ENCODE measurements at places on chromosomes 5 and 9.

- DNase-seq = peak; percentile 17
Measured at GRCh38 chr9:91103931-91104330, 257.8 kb downstream of the AUH start.

DNA sequence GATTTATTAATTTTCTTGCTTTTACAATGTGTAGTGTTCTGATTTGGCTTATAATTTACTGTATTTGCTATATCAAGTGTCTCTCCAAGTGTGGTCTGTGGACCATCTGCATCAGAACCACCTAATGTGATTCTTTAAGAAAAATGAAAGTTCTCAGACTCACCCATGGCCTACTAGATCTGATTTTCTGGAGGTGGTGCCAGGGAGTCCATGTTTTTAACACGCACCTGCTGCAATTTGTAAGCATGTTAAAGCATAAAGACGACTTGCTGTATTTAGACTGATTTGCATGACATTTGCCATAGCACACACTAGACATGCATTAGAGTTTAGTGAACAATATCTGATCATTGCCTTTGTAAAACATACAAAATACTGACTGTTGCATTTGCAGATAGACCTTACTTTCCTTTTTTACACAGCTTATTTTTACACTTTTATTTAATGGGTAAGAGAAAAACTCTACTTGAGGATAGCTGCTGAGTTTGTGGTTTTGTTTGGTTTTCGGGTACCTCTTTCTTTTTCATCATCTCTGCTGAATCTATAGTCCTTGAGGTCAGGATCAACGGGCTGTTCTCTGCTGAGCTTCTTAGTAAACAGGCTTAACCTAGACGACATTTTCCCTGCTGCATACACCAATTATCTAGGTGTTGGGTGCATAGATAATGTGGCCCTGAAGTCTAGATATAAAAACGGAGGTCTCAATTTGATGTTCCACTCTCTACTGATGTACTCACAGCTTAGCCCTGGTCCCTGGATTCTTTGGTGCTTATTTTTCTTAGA, 138.0 kb upstream of the ZNF366 start:
- DNase-seq = no peak

- DNase-seq = no peak
Measured at GRCh38 chr9:81626511-81626910, 62.8 kb downstream of the TLE1 start.

DNA sequence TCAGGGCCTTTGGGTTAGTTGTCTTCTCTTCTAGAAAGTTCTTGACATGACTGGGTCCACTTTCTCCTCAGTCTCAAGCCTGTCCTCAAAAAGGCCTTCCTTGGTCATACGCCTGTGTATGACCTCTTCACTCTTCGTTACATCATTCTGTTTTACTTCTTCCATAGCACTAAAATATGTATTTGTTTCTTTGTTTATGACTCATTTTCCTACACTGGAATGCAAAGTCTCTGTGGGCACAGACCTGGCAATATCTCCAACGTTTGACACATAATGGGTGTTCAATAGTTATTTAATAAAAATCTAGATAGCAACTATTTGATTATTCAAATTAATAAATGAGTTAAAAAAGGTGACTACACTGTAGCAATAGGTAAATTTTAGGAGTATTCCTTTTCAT, 85.1 kb downstream of the YIPF5 start:
- DNase-seq = peak; percentile 11

- DNase-seq = no peak
Measured at GRCh38 chr5:156582193-156582598, 255.2 kb downstream of the SGCD start.

GRCh38 chr5:122402955-122403685, 91.1 kb downstream of the SNCAIP start:
- DNase-seq = no peak

DNA sequence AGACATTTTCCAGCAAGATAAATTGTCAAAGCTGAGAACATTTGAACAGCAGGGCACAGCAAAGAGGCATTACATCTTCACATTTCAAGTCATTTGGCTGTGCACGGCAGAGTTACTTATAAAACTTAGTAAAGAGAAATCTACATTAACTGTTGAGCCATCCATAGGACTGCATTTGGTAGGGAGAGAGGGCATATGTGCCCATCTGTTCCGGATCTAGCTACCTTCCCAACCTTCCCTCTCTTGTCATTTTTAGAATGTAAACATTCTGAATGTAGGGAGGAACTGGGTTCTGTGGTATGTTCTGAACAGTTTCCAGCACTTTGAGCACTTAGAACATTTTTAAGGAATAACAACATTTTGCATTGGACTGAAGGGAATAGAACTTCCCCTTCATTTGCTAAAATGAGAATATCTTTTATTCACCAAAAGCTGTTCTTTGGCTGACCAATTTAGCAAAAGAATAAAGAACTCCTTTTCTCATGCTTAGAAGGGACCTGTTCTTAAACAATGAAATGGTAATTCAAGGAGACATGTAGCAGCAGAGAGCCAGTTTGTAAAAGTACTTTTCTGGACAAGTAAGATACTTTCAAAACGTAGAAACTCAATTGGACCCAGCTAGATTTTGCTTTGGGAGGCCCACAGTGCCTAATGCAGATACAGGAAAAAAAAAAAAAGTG, 104.4 kb downstream of the CETN3 start:
- DNase-seq = no peak

- DNase-seq = no peak
Measured at GRCh38 chr9:4341554-4341953, 41.7 kb upstream of the GLIS3 start.

- peak; percentile 69 for DNase-seq
Measured at GRCh38 chr5:73135429-73136054, 15.2 kb downstream of the TMEM171 start.

- DNase-seq = no peak
Measured at GRCh38 chr5:121762426-121762825, 89.3 kb upstream of the FTMT start.

GRCh38 chr9:14318361-14318760, 4.4 kb upstream of the NFIB start:
- no peak for DNase-seq

GRCh38 chr9:99167119-99167518, 54.6 kb downstream of the ALG2 start:
- no peak for DNase-seq

DNA sequence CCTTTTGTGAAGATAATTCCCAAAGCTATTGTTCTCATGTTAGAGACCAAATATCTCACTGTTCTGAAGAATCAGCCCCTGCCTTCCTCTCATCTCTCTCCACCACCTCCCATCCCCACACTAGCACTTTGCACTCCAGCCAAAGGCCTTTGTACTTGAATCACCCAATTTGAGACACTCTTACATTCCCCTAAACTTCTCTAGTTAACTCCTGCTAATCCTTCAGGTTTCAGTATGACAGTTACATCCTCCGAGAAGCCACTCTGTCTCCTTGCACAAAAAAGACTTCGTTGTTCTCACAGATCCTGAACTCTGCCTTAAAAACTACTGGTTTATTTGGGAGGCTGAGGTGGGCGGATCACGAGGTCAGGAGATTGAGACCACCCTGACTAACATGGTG, 227.5 kb downstream of the PIK3R1 start:
- no peak for DNase-seq

DNA sequence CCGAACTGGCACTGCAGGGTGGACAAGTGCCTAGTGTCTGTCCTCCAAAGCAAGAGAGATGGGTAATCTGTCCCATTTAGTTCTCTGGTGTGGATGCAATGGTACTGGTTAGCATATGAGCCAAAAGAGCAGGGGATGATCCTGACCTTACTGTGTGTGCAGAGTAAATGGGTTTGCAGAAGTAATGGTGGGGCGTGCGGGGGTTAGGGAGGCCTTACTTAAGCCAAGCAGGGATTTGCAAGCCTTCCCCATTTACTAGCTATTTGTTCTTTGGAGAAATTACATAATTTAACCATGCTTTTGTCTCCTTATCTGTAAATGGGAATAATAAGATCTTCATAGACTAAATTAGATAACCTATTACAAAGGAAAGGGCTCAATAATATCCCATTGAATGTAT, 19.9 kb upstream of the LCP2 start:
- DNase-seq = no peak

DNA sequence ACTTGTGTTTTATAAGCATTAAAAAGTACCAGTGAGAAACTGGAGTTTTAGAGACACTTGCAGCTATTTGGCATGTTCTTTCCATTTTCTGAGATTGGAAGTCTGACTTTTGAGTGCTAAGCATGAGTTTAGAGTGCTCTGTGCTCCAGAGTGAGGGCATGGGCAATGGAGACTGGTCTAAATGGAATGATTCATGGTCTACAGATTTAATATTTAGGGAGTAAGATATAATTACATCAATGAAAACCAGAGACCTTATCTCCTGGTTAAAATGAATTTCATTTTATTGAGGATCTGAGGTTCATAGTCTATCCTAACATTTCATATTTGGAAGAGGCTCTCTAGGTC, 135.9 kb upstream of the RPS23 start:
- no peak for DNase-seq

GRCh38 chr9:5874048-5874447, 16.6 kb upstream of the MLANA start:
- DNase-seq = no peak

GRCh38 chr5:114449860-114450421, 88.1 kb downstream of the KCNN2 start:
- peak; percentile 54 for DNase-seq

GRCh38 chr9:106420511-106420944, 442.4 kb upstream of the ZNF462 start:
- peak; percentile 56 for DNase-seq

DNA sequence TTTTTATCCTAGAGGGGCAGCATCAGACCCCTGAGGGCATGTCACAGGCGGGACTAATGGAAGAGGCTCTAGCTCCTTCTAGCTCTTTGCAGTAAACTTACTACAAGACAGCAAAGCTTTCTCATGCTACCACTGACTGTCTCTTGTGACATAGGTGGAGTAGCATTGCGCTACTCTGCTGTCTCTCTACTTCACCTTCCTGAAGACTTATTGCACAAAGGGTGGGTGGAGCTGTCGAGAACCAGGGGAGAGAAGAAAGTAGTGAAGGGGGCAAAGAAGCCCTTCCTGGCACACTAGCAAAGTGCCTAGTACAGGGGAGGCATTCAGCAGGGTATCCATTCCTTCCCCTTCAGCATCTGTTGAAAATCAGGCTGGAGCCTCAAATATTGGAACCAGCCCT, 36.1 kb upstream of the NEK6 start:
- DNase-seq = no peak

DNA sequence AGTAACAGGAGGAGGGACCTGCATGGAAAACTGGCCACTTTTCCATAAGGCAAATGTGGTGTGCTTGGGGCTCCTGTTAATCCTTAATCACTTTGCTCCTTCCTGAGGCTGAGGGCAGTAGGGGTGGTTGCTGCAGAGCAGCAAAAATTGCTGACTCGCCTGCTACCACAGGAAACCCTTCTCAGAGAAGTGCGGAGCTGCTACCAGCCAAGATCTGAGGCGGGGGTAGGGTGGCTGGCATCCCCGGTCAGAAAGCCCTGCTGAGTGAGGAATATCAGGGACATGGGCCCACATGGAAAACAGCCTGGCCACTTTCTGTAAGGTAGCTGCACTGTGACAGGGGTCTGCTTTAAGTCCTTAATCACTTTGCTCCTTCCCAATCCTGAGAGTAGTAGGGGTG, 192.4 kb upstream of the GHR start:
- DNase-seq = no peak

DNA sequence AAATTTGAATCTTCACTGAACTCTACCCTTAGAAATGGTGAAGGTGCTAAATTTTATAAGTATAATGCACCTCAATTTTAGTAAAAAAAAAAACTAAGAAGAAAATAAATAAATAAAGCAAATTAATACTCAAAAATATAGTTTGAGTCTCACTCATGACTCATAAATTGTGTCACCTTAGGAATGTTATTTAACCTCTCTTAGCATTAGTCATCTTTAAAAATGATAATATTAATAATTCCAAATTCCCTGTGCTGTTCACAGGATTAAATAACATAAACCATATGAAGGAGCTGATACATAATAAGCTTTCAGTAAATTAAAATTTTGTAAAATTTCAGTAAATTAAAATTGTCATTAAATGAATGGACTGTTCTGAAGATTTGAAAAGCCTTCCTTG, 339.8 kb upstream of the RGMB start:
- DNase-seq = peak; percentile 34

GRCh38 chr5:117455236-117456233, 880.9 kb upstream of the SEMA6A start:
- DNase-seq = no peak

DNA sequence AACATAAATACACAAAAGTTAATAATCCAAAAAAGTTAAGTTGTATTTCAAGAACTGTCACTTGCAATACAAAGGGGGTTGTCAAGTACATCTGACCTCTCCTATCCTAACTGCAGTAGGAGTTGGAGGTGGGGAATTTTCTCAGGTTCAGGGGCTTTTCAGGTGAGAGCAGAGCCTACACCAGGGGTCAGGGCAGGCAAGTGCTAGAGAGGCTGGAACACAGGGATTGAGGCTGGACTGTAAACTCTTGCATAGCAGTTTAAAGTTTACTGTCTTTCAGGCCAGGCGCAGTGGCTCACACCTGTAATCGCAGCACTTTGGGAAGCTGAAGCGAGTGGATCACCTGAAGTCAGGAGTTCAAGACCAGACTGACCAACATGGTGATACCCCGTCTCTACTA, 25.4 kb upstream of the RASGRF2 start:
- DNase-seq = no peak

DNA sequence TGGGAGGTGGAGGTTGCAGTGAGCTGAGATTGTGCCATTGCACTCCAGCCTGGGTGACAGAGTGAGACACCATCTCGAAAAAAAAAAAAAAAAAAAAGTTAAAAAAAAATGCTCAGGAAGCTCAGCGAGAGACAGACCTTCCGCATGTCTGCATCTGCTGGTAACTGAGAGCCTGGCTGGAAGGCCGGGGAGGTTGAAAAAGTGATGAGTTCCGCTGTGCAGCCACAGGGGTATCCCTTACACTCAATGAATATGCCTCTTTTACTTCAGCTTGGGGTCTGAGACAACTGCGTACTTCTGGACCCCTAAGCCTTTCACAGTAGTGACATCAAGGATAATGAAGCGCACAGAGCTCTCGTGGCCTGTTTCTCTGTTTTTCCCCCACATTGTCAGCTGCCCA, 179.9 kb upstream of the KLF4 start:
- no peak for DNase-seq

- DNase-seq = no peak
Measured at GRCh38 chr5:38379350-38379937, 121.1 kb downstream of the EGFLAM start.

DNA sequence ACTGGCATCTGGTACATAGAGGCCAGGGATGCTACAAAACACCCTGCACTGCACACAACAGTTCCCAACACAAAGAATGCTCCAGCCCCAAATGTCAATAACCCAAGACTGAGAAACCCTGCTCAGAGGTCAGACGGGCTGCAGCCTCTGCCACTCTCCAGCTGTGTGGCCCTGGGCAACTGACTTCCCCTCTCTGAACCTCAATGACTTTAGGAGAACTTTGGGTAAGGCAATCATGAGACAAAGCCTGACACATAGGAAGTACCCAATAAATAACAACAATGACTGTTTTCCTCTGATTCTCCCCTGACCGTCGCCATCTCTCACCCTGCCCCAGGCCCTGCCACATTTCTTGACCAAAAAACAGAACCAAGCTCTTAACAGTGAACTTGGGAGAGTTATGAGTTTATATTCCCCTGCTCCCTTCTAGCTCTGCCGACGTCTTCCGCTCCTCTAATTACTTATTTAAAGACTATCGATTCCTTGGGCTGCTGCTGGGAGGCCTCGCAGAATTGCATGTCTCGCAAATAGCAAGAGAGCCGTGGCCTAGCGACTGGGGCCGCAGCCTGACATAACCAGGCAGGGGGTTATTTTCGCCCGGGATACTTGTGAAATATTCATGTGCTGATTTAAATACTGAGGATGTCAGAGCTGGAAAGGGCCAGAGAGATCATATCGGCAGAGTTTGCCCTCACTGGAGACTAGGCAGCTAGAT, 24.5 kb upstream of the CRB2 start:
- DNase-seq = no peak

Data from EL (cell line).